Activated CD4-positive, alpha-beta T cell treated with anti-CD3 and anti-CD28 coated beads, Interleukin-2, amount 10 ng/mL, durations not matched to agents 7 days and 5 days (primary cell): ENCODE measurements at places on chromosomes 5 and 9.

DNA sequence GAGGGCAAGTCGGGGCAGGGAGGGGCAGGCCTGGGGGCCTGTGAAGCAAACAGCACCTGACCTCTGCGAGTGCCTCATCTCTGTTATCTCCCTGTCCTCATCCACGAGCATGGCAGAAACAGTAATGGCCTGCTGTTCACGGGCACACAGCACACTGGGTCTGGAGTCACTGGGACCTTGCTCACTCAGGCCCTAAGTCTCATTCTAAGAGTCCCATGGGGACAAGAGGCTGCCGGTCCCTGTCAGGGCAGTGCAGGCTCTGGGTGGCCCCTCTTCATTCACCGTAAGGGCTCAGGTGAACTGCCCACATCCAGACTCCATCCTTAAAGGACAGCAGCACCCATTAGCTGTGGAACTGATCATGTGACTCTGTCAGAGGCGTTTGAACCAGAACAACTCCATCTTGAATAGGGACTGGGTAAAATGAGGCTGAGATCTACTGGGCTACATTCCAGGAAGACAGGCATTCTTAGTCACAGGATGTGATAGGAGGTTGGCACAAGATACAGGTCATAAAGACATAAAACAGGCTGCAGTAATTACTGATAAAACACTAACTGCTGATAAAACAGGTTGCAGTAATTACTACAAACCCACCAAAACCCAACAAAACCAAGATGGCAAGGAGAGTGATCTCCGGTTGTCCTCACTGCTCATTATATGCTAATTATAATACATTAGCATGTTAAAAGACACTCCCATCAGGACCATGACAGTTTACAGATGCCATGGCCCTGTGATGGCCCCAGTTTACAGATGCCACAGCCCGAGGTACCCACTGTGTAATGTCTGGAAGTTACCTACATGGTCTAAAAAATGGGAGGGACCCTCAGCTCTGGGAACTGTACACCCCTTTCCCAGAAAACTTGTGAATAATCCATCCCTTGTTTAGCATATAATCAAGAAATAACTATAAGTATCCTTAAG is 28.7 kb downstream of the BICD2 start:
- no peak for DNase-seq

GRCh38 chr5:15282611-15283010 is 217.4 kb upstream of the FBXL7 start:
- no peak for DNase-seq

DNA sequence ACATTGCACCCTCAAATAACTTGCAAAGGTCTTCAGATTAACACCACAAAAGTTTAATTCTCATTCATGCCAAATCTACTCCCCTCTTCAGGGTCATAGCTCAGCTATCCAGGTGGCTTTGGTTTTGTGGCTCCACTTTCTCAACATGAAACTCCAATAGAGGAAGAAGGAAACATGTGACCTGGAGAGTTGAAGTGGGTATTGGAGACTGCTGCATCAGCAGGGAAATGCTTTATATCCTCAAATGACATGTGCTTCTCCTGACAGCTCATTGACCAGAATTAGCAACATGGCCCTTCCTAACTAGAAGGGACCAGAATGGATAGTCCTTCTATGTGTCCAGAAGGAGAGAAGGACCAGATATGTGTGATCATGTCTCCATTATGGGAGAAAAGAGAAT is 73.6 kb downstream of the TLR4 start:
- no peak for DNase-seq

GRCh38 chr5:10913841-10914240 is 152.8 kb upstream of the DAP start:
- DNase-seq = no peak

- DNase-seq = no peak
These were observed 8.7 kb downstream of the LHX6 start for GRCh38 chr9:122219856-122220672.

GRCh38 chr9:118975736-118976135 is 393.5 kb downstream of the BRINP1 start:
- no peak for DNase-seq

- no peak for DNase-seq
These were observed 4.1 kb downstream of the ASB6 start for GRCh38 chr9:129637673-129638439.

GRCh38 chr9:108166519-108166918 is 677.0 kb upstream of the KLF4 start:
- no peak for DNase-seq

GRCh38 chr5:179165421-179166170 is 105.4 kb downstream of the ZNF354C start:
- DNase-seq = no peak
